ENCODE measurements at places on chromosomes 3 and 15.

GRCh38 chr3:16337856-16338540 lies 73.0 kb downstream of the OXNAD1 start:
- no peak for DNase-seq

GRCh38 chr15:60966746-60967145 lies 262.4 kb downstream of the RORA start:
- no peak for DNase-seq

GRCh38 chr3:178603735-178604134 lies 67.5 kb downstream of the KCNMB2 start:
- DNase-seq = no peak

DNA sequence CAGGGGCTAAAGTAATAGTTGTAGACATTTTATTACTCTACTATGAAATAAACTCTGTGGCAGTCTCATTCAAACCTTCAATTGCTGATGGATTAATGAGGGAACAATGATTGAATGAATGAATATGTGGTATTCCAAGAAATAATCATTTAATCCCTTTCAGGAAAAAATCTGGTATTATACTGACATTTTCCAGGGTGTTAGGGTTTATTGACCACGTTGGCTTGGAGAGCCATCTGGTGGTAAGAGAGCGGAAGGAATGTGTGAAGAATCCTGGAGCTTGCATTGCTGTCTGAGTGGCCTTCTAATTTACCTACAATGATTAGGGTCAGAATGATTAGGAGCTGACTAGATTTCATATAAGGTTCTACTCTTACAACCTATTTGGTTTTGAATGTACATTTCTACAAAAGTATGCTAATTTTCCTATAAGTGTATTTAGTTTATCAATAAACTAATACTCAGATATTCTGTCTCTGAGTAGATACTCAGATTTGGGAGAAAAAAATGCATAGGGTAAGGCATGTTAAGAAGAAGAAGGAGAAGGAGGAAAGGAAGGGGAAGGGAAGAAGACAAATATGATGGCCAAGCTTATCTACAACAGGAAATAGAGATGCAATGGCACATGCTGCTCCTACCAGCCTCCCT lies 249.9 kb downstream of the ROBO1 start:
- DNase-seq = no peak

- peak; percentile 71 for DNase-seq
Measured at GRCh38 chr15:101176625-101177024, 75.2 kb downstream of the CHSY1 start.

DNA sequence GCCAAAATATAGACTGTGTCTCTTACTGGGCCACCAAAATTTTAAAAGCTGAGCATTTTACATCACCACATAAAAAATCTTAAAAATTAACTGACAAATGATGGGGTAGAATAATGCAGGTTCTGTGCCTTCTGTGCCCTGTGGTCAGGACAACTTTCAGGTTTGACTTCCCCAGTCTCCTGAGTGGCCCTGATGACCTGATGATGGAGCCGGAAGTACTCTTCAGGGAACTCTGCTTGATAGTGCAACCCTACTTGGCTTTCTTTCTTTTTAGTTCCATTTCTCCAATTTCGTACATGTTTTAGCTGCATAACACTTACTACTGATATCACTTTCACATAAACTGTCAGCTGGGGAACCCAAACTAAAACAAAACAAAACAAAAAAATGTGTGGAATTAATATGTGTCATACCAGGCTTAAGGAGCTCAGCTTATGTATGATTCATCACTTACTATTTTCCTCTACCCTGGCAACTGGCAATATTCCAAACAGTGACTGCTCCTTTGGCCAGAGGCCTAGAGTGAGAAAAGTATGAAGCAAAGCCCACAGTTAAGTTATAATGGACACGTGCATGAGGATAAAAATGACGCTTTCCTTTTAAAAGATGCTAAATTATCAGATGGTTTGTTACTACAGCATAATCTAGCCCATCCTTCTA lies 194.3 kb downstream of the BCHE start:
- DNase-seq = peak; percentile 84

Data from ascending aorta (tissue), 2 donors.